ENCODE measurements at places on chromosomes 13 and 19. TPM values are rescaled to one million over a fixed set of nuclear protein-coding genes. Genes with fewer than 3 reads are reported as not detected.
A peak's percentile ranks its signal among the peaks of the same experiment; 100 is the strongest.

The LAIR2 gene
- polyA plus RNA-seq = not detected

The RXFP2 gene
- polyA plus RNA-seq = not detected

DNA sequence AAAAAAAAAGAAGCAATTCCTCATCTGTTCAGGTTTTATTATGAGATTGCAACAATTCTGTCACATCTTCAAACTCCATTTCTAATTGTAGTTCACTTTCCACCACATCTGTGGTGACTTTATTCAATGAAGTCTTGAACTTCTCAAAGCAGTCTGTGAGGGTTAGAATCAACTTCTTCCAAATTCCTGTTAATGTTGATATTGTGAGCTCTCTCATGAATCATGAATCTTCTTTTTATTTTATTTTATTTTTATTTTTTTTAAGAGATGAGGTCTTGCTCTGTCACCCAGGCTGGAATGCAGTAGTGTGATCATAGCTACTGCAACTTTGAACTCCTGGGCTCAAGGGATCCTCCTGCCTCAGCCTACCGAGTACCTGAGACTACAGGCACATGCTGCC lies 19.6 kb downstream of the ARHGAP35 start:
- no peak for DNase-seq

DNA sequence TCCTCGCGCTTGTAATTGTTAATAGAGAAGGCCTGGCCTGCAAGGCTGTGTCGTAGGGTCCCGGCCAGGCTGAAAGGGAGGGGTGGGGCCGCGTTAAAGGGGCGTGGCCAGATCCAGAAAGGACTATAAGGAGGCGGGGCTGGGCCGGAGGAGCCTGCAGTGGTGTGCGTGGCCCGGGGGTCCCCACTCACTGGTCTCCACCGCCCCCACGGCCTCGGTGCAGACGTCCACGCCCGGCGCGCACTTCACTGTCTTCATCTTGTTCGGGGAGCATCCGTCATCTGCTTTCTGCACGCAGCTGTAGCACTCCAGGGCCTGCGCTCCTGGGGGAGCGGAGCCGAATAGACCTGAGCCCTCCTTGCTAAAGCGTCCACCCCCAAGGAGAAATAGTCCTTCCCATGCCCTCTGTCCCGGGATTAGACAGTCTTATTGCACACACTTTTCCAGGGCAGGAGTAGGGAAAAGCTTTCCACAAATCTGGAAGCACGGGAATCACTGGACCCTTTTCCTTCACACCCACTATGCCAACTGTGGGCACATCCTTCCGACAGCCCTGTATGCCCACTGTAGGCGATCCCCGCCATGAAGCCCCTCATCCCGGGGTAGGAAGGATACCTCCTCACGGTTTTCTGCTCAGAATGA lies 1.2 kb downstream of the LYPD3 start:
- no peak for DNase-seq

GRCh38 chr19:35093941-35094647 lies 21.5 kb upstream of the FXYD3 start:
- no peak for DNase-seq

DNA sequence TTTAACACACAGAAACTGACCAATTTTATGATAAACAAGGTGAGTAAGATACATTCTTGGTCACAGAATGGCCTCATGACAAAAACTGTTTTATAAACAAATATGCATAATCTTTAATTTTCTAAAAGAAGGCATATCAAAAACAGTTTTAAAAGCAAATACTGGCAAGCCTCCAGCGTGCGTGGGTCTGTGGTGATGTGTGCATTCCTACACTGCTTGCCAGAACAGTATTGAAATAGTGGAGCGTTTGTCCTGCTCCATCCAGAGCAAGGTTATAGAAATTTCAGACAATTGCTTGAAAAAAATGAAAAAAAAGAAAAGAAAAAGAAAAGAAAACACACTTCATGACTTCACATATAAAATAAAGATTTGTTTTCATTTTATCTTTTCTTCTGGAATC lies 140.9 kb downstream of the MZT1 start:
- DNase-seq = peak; percentile 12

- no peak for DNase-seq
These were observed 1.3 kb downstream of the TFDP1 start for GRCh38 chr13:113585896-113586295.

DNA sequence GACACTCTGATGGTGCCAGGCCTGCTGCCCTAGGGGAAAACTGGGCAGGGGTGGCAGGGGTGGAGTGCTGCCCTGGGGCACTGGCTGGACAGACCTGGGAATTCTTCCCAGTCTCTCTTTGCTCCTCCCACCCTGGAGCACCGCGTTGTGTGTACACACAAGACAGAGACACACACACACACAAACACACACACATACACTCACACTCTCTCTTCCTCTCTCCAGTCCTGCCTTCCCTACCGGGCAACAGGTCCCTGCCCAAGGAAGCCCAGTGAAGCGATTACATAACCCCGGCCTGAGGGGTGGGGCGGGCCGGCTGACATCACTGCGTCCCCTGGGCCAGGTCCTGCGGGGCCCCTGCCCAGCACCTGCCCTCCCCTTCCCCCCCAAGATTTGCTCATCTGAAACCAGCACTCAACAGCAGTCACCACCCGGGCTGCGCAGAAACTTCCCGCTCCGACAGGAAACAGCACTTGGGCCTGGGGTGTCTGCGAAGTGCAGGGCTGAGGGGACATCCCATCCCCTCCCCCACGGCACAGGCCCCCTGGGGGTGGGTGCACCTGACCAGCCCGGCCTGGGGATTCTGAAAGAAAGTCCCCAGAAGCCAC lies 1.2 kb downstream of the MKNK2 start:
- DNase-seq = peak; percentile 54

DNA sequence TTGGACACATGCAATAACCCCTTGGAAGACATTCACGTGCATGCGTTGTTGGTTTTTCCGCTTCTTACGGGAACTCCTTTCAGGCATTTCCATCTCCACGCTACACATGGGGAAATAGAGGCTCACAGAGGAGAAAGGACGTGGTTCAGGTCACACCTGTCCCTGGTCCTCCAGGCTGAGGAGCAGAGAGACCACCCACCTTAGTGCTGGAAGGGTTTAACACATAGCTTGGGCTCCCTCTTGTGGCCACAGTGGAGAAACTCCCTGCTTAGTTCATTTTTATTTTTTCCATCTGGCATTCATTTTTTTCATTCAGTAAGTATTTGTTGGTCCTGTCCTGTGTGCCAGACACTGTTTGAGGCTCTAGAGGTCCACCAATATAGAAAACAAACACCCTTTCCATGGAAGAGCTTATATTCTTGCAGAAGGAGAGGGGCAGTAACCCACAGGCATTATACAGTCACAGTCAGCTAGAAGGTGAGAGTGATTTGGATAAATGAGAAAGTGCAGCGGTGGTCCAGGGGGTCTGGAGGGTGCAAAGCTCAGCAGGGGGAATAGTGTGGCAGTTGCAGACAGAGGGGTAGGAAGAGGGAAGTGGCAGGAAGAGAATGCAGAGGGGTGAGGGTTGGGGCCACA lies 24.2 kb upstream of the TTYH1 start:
- DNase-seq = peak; percentile 86

The CDX2 gene
- not detected for polyA plus RNA-seq

- no peak for DNase-seq
These were observed 12.5 kb downstream of the COLGALT1 start for GRCh38 chr19:17567940-17568339.

The SPIB gene
- 0.40 TPM for polyA plus RNA-seq

DNA sequence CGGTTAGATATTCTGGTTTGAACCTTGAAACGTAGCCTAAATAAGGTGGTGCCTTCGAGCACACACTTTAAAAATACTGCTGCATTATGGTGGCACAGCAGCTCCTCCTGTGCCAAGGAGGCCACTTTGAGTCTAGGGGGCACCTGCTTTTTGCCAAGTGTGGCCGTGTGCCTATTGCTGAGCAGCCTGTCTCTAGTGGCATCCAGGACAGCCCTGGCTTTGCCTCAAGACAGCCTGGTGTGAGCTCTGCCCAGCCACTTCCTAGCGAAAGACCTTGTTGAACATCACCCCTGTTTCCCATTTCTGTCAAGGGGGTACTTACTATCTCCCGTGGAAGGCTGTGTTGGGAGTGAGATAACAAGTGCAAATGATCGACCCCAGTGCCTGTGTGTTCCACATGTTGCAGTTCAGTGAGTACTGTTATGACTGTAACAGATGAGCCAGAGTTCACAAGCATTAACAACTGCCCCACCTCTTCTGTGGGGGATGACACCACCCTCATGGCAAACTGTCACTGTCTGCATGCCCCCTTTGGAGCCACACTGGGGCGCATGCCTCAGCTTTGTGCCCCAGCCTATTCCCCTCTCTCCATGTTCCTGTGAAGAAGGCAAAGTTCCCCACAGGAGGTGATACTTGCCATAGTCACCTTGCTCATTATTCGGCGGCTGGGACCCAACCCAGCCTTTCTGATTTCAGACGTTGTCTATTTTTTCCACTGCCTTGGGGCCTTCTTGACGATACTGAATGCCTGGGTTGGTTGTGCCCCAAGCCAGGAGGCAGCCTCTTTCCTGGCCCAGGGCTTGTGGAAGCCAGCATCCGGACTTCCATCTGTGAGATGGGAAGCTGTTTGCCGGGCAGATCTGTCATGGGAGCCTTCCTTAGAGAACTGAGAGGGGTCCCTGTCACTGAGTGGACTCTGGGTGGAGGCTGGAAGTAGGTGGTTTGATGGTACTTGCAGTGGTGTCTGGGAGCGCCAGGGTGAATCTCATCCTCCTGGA lies 5.4 kb downstream of the GATAD2A start:
- DNase-seq = no peak

- DNase-seq = no peak
These were observed 4.8 kb downstream of the PNKP start for GRCh38 chr19:49862391-49863253.

DNA sequence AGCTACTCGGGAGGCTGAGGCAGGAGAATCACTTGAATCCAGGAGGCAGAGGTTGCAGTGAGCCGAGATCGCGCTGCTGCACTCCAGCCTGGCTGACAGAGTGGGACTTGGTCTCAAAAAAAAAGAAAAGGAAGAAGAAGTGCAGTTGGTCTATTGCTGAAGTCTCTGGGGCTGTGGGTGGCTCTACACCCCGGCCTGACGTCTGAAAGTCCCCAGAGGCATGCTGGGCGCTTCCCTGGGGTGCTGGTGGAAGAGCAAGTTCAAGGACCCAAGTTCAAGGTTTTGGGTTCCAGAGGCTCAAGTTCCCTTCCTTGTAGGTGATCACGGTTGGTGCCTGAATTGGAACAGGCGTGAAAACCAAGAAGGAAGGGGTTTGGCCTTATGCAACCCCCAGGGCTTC lies 3.8 kb downstream of the HCN2 start:
- DNase-seq = no peak

DNA sequence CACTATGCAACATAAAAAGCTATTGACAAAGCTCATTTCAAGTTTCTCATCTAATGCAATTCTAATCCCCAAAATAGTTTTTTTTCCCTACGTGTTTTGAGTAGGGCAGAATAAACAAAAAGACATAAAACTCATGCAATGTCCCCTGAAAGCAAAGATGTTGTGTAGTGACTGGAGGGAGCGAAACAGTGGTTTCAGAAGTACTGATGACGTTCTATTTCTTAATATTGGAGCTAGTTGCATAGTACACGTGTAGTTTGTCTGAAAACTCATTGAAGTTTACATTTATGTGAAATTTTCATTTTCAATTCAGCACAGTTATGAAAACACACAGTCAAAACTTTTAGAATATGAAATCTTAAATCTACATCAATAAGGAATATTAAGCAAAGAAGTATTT lies 31.6 kb downstream of the USP12 start:
- DNase-seq = no peak

GRCh38 chr13:28532388-28533124 lies 37.6 kb upstream of the FLT1 start:
- peak; percentile 36 for DNase-seq

- no peak for DNase-seq
These were observed 35.0 kb downstream of the ITM2B start for GRCh38 chr13:48268019-48268418.

The KLK3 gene
- polyA plus RNA-seq = 1.00 TPM

The POSTN gene
- 4.0 TPM for polyA plus RNA-seq

DNA sequence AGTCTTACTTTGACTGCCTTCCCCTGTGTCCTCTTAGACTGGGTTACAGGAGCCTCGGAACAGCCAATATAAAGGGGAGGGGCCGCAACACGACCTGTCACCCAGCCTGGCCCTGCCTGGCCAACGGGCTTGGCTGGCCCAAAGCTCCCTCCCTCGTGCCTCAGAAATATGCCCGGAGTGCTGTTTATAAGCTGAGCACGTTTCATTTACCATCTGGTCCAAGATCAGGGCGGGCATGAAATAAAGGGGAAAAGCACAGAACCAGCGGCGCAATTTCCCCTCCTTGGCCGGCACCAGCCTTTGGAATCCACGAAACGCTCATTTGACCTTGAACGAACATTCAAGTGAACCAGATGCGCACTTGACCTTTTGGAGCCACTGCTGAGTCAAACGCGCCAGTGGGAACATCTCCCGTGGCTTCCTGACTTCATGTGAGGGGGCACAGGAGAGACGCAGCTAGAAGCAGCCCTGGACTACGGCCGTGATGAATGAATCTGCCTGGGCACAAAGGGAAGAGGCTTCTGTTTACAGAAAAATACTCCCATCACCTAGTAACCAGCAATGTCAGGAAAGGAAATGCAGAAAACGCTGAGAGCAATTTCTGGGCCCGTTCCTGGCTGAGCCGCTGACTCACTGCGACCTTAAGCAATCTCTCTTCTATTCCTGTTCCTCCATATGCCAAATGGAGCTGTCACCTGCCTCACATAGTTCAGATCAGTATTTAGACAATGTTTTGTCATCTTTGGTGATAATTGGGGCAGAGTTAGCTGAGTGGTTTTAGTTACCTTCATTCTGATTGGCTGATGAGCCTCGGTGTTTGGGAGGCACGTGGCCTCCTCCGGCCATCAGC lies 53.3 kb downstream of the RFX2 start:
- no peak for DNase-seq

GRCh38 chr13:42874221-42874620 lies 92.8 kb downstream of the FAM216B start:
- no peak for DNase-seq

The URAD gene
- polyA plus RNA-seq = not detected

GRCh38 chr19:8703223-8703622 lies 4.6 kb upstream of the ACTL9 start:
- DNase-seq = no peak

DNA sequence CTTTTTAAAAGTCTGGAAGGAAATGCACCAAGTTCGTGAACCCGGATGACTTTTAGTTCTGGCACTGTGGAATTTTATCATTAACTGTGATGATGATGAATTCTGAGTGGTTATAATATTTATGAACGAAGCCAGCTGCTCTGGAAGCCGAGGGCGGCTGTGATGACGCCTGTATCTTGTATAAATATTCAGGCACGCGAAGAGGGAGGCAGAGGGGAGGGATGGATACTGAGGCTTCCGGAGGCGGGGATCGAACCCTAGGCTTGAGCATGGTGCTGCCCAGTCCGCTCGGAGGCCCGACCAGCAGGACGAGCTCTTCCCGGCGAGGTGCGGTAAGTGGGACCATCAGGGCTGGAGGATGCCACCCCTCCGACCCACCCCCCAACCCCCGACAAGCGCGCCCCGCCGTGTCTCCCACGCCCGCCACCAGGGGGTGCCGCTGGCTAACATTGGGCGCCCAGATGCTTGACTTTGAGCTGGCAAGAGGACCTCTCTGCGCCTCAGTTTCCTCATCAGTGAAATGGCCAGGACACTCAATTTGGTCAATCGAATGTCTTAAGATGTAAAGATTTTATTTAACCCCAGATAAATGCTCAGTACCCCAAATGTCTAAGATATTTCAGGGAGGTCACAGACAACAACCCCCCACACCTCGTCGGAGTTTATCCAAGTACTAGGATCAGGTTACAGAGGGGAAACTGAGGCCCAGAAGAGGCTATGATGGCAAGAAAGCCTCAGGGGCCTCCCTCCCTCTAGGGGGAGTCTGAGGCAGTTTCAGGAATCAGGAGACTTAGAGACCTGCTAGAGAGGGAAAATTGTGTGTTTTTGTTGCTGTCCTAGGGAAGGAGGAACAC lies 4.5 kb upstream of the RAB3A start:
- no peak for DNase-seq

- DNase-seq = no peak
These were observed 207.7 kb upstream of the DACH1 start for GRCh38 chr13:72074663-72075062.
